Choroid plexus epithelial cell (primary cell): ENCODE measurements at places on chromosomes 3 and 15.

DNA sequence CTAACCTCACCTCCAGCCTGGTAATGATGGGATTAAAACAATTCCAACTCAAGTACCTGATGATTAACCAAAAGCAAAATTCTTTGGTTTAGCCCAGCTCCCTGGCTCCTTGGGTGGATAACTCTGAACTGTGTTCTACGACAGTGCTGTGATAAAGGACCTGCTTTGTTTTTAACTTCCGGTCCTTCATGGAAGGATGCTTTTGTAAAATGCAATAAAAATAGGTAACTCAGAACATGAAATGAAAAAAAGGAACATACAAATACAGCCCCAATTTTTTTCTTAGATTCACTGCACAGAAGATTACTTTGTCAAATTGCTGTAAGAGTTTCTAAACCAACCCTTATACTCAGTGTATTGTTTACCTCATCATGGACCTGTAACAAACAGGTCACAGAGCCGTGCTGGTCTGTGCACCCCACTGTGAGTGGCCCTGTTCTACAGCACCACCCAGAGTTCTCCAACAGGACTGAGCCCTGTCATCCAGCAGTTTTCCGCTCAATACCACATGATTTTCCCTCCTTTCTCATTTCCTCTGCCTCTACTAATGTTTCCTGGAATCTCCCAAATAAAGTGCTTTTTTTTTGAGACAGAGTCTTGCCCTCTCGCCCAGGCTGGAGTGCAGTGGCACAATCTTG is 4.9 kb upstream of the PCYT1A start:
- DNase-seq: no peak

DNA sequence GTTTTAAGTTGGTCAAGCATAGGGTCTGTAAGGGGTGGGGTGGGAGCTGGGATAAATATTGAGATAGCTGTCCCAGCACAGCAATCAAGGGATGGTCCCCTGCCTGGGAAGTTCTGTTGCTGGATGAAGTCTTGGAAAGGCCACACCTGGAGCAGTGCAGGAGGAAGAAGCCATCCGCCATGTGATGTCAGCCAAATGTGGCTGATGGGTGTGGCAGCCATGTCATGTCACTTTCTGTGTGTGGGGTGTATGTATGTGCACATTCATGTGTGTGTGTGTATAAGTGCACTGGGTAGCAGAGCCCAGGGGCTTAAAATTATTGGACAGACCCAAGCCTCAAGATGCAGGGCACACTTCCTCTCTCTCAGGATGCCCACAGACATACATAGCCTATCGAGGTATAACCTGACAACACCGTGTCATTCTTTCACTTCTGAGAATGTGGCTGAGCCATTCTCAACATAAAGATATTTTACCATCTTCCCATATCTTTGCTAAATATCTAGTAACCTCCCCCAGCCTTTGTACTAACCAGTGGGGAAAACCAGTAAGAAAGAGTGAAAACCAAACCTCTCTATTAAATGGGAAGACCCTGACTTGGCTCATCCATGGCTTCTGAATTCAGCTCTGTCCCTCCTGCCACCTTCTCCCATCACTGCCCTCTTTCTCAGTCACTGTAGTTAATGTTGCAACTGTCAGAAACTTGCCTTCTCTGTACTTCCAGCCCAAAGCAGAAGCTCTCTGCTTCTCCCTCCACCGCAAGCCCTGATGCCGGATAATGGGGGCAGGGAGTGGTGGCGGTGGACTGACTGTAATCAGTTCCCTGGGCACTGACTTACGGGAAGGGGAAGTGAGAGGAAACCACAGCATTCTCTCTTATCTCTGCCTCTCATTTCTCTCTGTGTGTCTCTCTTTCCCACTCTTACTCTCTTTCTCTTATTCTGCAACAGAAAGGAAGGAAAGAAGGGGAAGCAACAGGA is 11.2 kb downstream of the TNFSF10 start:
- peak; percentile 60 for DNase-seq

DNA sequence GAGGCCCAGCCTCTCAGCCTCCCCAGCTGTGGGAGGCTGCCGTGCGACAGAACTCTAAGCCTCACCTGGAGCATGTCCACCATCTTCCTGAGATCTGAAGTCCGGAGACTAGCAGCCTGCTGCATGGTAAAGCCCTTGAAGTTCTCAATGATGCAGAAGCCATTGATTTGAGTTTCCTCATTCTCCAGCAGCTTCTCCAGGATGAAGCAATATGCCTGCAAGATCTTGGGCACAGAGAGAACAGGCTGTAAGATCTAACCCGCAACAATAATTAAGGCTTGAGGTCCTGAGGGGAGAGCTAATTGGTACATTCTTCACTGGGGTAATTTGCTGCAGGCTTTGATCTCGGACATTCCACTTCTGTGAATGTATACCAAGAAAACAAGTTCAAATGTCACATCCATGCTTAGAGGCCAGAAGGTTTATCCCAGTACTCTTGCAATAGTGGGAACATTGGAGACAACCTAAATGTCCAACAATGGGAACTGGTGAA is 9.7 kb downstream of the RLBP1 start:
- DNase-seq: no peak

GRCh38 chr3:16482194-16482769 is 31.2 kb downstream of the RFTN1 start:
- no peak for DNase-seq

DNA sequence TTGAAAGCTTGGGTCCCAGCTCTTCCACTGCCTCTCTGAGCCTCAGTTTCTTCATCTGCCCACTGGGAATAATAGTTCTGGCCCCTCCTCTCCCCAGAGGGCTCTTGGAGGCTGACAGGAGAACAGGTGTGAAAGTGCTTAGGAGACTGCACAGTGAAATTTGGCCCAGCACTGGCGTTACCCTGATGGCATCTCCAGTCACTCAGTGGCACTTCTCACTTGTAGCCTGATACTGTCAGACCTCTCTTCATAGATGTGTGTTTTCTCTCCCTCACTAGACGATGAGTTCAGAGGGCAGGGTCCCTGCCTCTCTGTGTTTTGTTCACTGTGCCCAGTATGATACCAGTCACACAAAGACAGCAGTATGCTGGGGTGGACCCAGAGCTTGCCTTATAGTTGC is 22.2 kb upstream of the IGDCC3 start:
- DNase-seq: no peak

GRCh38 chr15:27175472-27176153 is 204.6 kb downstream of the GABRG3 start:
- no peak for DNase-seq

DNA sequence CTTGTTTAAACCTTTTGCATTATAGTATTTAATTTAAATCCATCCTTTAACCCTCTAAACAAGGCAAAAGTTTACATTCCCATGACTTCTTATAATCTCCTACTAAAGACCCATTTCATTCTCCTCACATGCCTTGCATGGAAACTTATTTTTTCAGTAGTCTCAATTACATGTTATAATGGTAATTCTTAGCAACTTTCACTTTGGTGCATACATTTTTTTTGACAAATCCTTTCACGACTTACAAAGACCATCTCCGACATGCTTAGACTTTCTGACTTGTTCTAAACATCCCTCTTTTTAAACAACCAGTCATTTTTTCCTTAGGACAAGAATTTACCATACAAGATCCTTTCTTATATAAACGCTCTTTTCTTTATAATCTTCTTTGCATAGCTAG is 615.4 kb upstream of the GBE1 start:
- no peak for DNase-seq

- no peak for DNase-seq
Measured at GRCh38 chr3:124530916-124531315, 199.3 kb upstream of the UMPS start.

- no peak for DNase-seq
Measured at GRCh38 chr3:156704370-156705036, 30.1 kb downstream of the TIPARP start.
